ENCODE measurements at places on chromosomes 4 and X.

- no peak for DNase-seq
These were observed 2086.5 kb upstream of the TENM3 start for GRCh38 chr4:180156684-180157083.

DNA sequence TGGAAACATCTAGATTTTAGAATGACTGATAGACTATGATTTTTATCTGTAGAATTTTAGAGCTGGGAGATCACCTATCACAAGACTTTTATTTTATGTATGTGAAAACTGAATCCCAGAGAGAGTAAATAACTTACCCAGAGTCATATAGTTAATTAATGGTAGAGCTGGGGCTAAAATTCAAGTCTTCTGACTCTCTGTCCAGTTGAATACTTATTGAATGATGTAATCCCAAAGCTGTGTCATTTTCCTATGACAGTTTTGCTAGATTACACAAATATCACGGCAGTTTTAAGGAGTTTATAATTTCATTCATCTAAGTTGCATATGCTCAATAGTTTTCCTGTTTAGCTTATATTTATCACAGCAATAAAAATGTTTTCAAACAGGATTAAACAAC lies 6.7 kb downstream of the NRK start:
- DNase-seq = peak; percentile 28

DNA sequence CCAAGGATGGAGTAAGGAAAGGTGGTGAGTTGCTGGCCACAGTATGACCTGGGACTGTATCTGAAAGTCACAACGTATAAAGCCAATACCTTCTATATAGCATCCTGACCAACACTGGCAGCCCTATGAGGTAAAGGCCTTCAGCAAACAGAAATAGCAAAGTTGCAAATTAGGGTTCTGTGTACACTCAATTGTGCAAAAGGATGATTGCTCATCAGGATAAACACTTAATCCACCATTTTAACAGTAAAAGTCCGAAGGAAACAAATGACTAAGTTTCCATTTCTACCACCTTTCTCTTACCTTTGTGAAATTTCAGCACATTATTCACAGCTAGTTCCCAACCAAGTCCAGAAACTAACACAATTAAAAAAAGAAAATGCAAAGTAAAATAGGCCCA lies 1.4 kb upstream of the FNIP2 start:
- no peak for DNase-seq

DNA sequence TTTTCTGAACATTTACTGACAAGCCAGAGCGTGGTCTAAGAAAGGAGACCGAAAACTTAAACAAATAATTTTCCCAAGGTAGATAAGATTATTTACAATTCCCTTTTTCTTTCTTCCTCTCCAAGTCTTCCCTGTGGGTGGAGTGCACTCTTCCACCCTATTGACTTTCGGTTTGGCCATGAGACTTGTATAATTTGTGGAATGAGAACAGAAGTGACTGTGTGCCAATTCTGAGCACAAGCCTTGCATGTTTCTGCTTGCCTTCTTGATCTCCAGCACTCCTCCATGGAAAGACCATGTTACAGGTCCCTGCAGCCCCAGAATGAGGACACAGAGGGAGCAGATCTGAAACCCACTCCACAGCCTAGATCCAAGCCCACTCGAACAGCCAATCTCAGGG lies 150.0 kb upstream of the HPGD start:
- no peak for DNase-seq

GRCh38 chr4:40228497-40229365 lies 31.9 kb downstream of the RHOH start:
- no peak for DNase-seq

- DNase-seq = no peak
These were observed 1565.9 kb downstream of the ARAP2 start for GRCh38 chr4:34678431-34678830.

DNA sequence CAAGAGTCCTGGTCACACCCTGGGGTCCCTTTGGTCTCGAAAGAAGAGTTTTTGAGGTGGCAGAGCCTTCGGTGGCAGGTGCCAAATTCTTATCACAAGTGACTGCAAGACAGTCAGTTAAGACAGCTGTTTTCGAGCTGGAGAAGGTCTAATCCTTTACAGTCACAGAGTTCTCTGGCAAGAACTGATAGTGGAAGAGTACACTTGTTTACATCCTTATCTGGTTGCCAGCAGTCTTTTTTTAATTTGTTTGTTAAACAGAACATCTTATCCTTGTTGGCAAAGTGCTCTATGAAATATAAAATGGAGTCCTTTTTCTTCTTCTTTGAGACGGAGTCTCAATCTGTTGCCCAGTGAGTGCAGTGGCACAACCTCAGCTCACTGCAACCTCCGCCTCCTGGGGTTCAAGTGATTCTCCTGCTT lies 50.4 kb upstream of the ELOVL6 start:
- no peak for DNase-seq

- no peak for DNase-seq
These were observed 139.8 kb downstream of the CDS1 start for GRCh38 chr4:84722720-84723119.

DNA sequence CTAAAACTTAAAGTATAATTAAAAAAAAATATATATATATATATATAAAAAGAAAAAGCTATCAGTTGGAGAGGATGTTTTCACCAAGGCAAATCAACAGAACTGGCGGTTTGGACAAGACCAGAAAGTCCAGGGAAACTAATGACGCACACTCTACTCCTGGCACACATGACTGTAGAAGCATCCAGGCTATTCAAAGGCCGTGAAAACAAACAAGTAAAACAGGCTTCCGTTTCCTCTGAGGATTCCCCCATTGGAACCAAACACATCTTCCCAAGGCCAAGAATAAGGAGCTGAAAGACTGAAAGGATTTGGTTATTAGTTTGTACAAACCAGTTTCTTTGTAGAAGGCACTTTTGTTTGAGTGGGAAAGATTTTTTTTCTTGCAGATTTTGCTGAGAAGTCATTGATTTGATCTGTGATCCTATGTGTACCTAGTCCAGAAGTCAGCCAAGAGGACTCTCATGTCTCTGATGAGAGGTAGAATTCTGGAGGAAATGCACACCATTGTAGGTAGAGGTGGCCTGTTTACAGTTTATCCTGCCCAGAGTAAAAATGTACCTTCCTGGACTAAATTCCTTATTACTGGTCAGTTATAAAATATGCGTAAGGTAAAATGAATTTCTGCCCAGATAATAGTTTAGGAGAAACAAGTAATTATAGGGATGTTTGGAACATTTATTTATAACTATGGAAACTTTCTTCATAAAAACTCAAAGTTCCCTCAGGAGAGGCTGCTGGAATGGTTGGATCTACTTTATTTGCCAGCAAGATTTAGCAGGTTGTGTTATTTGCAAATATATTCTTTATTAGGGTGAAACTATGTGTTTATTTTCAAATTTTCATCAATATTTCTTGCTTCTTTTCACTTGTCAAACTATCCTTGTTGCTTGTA lies 66.5 kb downstream of the DMP1 start:
- no peak for DNase-seq

- no peak for DNase-seq
These were observed 385.2 kb downstream of the BMPR1B start for GRCh38 chr4:95142932-95143331.

- DNase-seq = no peak
These were observed 123.6 kb upstream of the NR3C2 start for GRCh38 chr4:148565801-148566200.

- DNase-seq = peak; percentile 15
These were observed 45.2 kb downstream of the ADD1 start for GRCh38 chr4:2888886-2889285.

DNA sequence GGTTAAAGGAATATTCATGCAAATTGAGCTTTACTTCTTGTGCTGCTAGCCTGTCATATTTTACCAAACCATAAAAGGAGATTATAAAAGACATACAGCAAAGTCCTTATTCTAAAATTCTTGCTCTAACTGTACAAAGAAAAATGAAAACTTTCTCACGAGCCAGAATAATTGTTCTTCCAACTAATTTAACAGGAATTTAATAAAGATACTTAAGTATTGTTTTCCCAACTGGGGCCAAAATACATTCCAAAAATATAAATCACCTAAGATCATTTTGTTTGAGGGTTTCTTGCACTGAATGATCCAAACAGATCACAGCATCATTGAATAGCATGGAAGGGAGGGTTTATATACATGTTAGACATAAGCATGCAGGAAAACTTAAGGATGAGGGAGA lies 127.1 kb upstream of the PCDH18 start:
- DNase-seq = peak; percentile 94

- DNase-seq = no peak
These were observed 28.1 kb downstream of the ANK2 start for GRCh38 chr4:113077575-113077974.

GRCh38 chr4:173005912-173006633 lies 162.5 kb upstream of the GALNT7 start:
- no peak for DNase-seq

- DNase-seq = no peak
These were observed 590.8 kb downstream of the SPRY1 start for GRCh38 chr4:123987408-123987807.

DNA sequence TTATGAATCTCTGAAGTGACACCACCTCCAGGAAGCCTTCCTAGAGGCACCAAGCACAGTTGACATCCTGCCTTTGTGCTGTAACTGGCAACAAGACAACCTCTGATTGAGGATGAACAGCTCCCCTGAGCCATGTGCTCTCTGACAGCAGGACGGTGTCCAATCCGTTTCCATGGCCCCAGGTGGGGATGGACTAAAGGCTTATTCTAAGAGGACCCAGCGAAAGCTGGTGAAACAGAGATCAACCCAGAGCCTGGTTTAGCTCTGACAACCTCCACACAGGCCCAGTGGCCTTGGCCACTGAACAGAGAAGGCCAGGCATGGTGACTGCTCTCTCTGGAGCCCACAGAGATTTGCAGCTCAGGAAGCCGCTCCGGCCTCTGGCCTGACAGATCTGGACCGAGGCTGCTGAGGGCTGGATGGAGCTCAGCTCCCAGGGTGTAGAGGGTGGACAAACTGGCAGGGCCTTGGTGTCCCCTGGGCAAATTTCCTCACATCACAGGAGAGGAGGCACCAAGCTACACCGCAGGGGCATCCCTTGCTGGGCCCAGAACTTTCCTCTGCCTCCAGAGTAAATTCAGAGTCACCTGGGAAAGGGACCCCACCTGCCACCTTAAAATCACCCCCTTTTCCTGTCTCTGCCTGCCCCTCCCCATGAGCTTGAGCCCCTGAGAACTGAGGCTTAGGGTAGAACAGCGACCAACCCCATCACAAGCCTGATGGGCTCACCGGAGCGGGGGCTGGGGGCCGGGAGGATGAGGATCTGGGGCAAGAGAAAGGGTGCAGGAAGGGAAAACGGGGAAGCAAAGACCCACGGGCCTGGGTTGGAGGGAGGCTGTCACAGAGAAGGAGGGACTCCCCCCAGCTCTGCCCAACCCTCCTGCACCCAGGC lies 40.2 kb downstream of the HMX1 start:
- no peak for DNase-seq

- peak; percentile 45 for DNase-seq
These were observed 50.0 kb upstream of the TRIM2 start for GRCh38 chr4:153154007-153154975.

- DNase-seq = no peak
These were observed 178.9 kb downstream of the MID1 start for GRCh38 chrX:10441464-10441863.

GRCh38 chrX:16125520-16126149 lies 2.3 kb downstream of the GRPR start:
- DNase-seq = no peak

- no peak for DNase-seq
These were observed 2.0 kb downstream of the TSPAN5 start for GRCh38 chr4:98656443-98656842.

DNA sequence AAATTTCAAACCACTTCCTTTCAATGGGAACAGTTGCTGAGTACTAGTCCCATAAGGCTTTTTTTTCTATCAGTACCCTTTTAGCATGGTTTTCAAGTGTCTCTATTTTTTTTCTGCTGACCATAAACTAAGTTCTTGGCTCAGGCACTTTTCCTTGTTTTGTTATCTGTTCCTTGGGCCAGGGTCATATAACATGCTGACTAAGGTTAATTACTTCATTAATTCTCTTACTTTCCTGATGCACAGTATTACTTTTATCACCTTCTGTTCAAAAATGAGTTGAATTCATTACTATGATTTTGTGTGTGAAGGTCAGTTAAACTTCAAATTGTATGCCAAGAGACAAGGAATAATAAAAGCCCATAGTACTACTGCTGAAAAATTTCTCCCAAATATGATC lies 19.7 kb upstream of the BTC start:
- no peak for DNase-seq

- DNase-seq = no peak
These were observed 207.3 kb upstream of the CENPE start for GRCh38 chr4:103405415-103405814.

- DNase-seq = peak; percentile 5
These were observed 88.2 kb downstream of the CFAP299 start for GRCh38 chr4:80423553-80424224.

DNA sequence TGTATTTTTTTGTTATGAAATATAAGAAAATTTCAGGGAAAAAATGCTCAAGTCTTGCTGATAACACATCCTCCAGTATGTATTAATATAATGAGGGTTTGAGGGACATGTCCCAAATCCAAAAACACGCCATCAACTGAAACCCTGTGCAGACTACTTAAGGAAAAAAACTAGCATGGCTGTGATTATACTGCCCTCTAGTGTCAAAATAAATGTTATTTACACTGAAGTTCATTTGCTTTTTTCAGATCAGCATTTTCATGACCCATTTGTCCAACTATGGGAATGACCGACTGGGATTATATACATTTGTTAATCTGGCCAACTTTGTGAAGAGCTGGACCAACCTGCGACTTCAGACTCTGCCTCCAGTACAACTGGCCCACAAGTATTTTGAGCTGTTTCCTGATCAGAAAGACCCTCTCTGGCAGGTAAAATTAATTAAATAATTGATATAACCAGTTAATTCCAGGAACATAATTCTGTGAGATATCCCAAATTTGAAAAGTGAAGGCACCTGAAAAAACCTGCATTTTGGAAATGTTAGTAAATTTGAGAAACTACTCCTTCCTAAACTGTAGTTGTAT lies 128.5 kb downstream of the PRSS12 start:
- peak; percentile 73 for DNase-seq

- DNase-seq = no peak
These were observed 75.9 kb upstream of the LEF1 start for GRCh38 chr4:108244606-108245005.

DNA sequence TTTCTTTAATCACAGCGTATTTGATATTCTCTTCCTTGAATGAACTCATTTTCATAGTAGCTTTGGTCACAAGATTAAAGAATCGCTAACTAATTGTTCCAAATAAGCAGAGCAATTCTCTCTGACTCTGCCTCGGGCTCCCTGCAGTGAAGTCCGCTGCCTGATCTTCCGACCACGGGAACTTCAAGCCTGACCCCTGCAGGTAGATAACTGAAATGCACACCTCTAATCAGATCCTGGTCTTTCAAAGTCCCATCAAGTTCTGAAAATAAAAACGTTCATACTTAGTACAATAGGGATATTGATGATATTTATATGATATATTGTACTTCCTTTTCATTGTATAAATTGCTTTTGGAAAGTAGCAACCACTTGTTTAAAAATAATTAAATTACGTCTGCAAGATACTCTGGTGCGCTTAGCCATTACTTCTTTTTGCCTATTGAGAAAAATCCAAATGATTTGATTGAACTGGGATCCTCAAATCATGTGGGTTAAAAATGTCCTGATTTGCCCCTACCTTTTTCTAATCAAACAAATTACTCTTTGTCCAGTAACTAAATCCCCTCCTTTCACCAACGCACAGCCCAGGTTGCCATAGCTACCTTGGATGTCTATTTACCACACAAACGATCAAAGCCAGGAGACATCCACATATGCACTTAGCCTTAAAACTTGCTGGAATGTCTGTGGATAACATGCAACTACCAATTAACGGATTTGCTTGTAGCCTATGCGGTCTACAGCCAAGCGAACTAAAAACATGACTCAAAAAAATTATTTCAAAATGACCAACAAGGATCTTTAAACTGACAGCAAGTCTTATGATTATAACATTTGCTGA lies 4.2 kb downstream of the MID1 start:
- DNase-seq = peak; percentile 52
